ENCODE measurements at places on chromosomes 2 and 18.
A peak's percentile ranks its signal among the peaks of the same experiment; 100 is the strongest.

- peak; percentile 44 for DNase-seq
Measured at GRCh38 chr2:210503001-210503623, 26.6 kb upstream of the LANCL1 start.

GRCh38 chr2:134727385-134727784 lies 8.6 kb upstream of the TMEM163 start:
- no peak for DNase-seq

- no peak for DNase-seq
Measured at GRCh38 chr2:217996361-217996760, 6.4 kb downstream of the TNS1 start.

DNA sequence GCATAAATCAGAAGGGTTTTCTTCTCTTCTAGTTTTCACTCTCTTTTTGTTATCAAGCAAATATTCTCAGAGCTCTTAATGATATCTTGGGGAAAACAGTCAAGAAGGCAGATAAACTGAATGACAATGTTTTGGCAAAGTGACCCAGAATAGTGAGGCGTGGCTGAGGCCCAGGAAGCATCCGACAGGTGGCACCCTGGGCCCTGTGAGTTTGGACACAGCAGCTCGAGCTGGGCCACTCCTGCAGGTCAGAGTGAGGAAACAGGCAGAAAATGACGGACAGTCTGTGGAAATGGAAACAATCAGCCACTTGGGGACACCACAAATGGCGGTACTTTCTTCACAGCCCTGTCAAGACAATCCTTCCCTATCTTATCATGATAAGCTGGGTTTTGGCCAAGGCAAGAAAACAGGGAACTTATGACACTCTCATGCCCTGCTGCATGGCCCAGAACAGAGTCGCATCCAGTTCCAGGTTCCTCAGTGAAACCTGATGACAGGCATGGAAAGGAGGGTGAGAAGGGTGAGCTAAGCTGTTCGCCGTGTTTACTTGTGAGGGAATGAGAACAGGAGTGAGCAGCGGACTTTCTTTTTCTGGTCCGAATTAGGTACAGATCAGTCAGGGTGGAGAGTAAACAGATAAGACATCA lies 32.1 kb downstream of the MRPL44 start:
- no peak for DNase-seq

DNA sequence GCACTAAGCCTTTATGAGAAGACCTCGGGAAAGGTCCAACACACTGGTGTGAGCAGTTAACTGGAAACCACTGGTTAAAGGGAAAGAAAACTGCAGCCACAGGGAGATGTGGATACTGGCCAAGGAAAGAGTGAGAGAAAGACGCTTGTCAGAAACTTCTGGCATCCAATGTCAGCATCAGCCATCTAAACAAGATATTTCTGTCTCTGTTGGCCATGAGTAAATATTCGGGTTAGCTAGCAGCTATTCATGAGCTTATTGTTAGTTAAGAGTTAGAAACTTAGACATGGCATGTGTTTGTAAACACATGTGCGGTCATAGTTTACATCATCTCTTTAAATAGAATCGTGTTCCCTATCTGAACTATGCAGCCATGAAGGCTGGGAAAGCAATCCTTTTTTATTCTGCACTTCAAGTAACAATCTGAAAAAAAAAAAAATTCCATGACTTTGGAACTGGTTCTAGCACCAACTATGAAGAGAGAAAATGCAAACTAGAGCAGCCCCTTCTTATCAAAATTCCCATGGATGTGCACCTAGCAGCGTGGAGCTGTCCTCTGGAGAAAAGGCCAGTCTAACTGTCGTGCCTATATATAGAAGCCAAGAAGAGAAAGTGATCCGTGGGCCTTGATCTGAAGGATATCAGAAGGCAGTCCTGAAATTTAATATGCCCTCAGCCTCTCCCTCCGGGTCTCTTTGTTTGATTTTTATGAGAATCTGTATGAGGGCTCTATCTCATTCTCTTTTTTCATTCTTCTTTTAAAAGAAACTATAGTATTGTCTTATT lies 84.0 kb upstream of the RFX8 start:
- no peak for DNase-seq

DNA sequence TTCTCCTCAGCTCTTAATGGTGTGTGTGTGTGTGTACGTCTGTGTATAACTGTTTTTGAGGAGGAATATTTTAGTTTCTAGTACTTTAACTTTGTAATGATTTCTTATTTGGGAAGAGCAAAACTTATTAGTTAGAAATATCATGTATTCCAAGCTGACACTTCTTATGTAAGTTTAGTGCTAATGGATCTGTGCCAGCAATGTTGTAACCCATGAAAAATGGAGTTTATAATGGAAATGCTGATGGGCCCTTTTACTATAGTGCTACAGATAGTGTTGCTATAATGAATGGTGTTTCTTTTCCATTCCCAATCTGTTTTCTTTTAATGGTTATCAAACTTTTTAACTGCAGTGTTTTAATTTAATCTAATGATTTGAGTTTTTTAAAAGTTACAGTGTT lies 49.8 kb upstream of the OTX1 start:
- DNase-seq: no peak

- no peak for DNase-seq
Measured at GRCh38 chr18:55250768-55251173, 291.5 kb upstream of the CCDC68 start.

DNA sequence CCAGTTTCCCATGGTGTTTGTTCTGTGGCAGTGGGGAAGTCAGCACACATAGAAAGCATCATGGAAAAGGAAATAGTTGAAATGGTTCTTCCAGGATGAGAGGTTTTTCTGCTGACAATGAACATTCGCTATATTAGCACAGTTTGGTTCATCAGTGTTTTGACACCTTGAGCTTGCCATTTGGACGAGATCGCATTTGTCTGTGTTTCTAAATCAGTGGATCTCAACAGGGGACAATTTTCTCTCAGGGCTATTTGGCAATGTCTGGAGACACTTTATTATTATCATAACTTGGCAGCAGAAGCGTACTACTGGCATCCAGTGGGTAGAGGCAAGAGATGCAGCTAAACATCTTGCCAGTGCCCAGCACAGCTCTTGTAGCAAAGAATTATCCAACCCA lies 74.6 kb downstream of the CD8B2 start:
- no peak for DNase-seq

DNA sequence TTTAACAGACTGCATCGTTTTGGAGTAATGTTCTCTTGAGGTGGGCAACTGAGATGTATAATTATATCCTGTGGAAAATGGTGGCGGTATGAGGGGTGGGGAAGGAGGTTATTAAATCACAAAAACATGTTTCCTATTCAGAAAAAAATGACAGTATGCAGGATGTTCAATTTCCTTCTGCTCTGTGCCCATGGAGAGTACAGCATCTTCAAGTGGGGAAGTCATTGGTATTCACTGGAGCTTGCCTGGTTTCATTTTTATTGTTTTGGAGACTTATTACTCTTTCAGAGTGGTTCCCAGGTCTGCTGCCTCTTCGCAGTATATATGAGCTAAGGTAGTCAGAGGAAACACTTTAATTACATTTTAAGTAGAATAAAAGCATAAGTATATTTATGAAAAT lies 318.8 kb upstream of the RAB12 start:
- DNase-seq: no peak

- DNase-seq: no peak
Measured at GRCh38 chr18:64403784-64404503, 255.1 kb upstream of the LINC00305 start.

GRCh38 chr2:74511104-74511989 lies 2.9 kb upstream of the TLX2 start:
- DNase-seq: no peak

GRCh38 chr2:94986392-94986963 lies 39.0 kb upstream of the MAL start:
- no peak for DNase-seq

DNA sequence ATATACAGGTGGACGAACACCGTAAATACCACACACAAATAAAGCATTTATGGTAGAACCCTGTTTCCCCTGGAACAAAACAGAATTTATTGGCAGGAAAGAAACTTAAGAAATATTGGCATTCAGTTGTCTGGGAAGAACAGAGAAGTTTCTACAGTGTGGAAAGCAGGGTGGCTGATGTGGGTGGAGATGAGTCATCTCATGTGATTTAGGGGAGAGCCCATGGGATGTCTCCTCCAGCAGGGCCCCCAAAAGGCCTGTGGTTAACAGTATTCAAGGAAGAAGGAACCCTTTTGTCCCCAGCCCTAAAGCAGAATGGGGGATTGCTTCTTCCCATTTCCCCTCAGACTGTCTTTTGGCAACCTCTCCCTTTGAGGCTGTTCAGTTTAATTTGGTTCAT lies 24.2 kb downstream of the SIX3 start:
- DNase-seq: no peak

- no peak for DNase-seq
Measured at GRCh38 chr2:133026536-133027177, 356.7 kb upstream of the LYPD1 start.

DNA sequence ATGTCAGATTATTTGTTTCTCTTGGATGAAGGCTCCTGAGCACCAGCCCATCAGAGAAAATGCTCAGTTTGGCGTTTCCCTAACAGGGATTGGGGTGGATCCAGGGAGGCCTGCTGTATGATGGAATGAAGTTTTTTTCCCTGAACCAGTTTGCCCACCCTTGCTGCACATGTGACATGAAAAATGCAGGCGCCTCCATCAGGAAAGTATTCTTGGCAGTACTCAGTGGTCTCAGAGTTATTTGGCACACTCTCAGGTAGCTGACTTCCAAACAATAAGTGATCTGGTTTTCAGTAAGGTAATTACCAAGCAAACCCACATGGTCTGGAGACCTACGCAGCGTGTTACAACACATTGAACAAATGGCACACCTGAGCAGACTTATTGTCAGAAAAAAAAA lies 254.9 kb downstream of the PAX3 start:
- DNase-seq: no peak

DNA sequence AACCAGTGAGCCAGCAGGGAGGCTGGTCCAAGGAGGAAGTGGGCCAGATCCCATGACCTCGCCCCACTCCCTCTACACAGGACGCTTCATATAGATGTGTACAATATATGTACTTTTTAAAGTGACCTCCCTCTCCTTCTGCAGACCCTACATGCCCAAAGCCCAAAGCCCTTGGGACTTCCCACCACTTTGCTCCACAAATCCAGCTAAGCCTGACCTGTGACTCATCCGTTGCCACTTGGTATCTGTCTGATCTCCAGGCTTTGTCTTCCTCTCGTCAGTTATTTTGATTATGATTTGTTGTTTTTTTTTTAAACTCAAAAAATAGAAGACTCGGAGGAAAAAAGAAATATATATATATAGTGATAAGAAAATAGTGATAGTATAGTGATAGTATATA lies 470.8 kb downstream of the KCNJ3 start:
- no peak for DNase-seq

GRCh38 chr2:64477037-64477436 lies 23.1 kb downstream of the LGALSL start:
- DNase-seq: no peak

DNA sequence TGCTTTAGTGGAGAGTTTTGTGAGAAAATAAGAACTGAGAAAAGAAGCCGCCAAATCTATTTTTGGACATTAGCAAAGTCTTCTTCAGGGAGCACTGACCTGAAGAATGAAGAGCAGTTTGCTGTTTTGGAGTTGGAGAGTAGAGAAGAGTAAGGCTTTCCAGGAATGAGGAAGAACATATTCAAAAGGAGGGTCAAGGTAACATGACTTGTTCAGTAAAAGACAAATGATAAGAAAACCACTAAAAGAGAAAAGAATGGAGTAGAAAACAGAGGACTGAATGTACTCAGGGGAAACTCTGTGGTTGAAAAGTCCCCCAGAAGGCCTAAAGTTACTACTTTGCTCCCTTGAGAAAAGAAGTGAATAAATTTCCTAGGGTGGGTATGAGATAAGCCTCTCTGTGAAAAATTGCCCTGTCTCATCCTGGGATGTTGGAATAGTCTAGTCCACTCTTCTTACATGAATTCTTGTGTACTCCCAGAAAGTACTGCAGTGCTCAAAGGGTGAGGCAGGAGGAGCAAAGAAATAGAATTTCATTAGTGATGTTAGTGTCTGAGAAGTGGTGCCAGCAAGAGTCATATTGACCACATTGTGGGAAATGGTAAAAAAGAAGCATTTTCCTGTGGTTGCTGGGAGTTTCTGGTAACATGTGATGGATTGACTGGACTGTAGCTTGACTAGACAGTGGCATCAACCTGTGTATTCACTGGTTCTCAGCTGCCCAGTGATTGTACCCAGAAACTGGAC lies 27.8 kb downstream of the MBD5 start:
- no peak for DNase-seq

GRCh38 chr2:164922134-164922533 lies 33.2 kb downstream of the SLC38A11 start:
- DNase-seq: no peak

- DNase-seq: no peak
Measured at GRCh38 chr18:76808561-76808960, 13.8 kb upstream of the ZNF236 start.

GRCh38 chr2:204264085-204264553 lies 281.2 kb upstream of the PARD3B start:
- no peak for DNase-seq

- no peak for DNase-seq
Measured at GRCh38 chr18:23135550-23136325, 453 bp downstream of the CABLES1 start.

DNA sequence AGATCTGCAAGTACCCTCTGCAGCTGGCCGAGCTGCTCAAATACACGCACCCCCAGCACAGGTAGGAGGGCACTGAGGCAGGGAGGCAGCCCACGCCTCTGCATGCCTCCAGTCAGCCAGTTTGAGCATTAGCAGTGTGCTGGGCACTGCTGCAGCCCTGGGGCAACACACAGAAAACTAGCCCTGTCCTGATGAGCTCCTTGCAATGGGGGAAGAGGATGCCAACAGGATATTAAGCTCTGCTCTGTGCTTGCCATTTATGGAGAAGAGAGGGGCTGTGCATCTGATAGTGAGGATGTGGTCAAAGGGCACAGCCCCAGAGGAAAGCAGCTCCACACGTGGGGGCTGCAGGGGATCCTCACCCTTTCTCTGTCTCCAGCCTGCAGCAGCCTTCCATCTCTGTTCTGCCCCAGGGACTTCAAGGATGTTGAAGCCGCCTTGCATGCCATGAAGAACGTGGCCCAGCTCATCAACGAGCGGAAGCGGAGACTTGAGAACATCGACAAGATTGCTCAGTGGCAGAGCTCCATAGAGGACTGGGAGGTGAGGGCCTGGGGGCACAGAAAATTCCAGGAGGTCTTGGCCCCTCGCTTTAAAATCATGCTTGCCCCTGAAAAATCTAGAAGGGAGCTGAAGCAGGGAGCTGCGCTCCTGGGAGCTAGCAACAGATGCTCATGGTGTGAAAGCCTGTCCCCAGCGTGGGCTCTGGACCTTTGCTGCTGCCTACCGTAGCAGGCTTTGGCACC lies 51.7 kb downstream of the FAM168B start:
- no peak for DNase-seq

DNA sequence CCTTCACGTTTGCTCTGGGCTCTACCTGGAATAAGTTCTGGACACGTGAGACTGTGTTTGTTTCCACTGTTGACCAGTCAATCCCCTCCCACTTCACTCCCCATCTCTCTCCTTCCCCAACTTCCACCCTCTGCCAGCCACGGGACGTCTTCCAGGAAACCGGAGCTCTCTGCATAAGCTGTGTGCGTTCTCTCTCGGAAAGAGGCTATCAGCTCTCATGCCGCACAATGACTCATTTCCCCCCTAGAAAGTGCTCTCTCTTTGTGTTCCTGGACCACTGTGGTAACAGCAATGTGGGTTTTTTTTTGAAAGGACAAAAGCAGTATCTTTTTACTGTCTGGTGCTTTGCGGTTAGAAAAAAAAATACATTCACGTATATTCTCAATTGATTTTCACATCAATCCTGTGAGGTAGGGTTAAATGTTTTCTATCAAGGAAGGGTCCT lies 10.2 kb downstream of the PROKR1 start:
- DNase-seq: no peak

Data from anterior cingulate cortex (tissue), 58 donors.